ENCODE measurements at places on chromosomes 4 and X.
A peak's percentile ranks its signal among the peaks of the same experiment; 100 is the strongest.

DNA sequence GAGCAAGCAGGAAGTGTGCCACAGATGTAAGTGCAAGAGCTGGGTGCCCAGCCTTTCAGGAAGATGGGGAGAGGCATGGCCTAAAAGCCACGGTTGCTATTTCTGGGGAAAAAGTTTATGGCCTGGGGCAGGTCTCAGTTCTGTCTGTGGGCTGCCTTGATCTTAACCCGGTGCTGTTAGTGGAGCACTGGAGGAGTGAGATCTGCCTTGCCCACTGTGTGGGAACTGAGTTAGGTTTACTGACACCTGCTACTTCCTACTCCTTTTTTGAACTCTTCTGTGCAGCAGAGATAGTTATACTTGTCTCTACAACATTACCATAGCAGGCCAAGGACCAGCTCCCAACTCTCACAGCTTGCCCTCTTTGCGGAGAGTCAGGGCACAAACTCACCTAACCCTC lies 76.5 kb downstream of the ITM2A start:
- no peak for ATAC-seq

DNA sequence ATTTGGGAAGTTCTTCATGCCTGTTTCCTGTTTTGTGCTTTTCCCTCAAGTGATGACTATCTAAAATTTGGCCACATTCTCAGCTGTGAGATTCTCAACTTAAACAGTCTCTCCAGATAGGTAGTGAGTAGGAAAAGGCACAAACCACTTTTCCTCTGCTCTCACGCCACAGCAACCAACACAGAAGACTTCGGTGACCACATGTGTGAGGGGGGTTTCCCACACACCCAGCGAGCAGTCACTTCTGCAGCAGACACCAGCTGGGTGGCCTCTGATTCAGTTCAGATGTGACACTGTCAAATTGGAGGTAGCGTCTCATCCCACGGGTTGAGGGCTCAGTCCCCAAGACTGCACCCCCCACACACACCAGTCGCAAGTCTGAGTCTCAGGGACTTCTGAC lies 25.1 kb upstream of the CLDN34 start:
- ATAC-seq: no peak

- peak; percentile 17 for ATAC-seq
Observed at GRCh38 chr4:2818351-2818939, 25.2 kb upstream of the ADD1 start.

GRCh38 chr4:186204103-186204559 lies 12.8 kb downstream of the CYP4V2 start:
- ATAC-seq: peak; percentile 54

DNA sequence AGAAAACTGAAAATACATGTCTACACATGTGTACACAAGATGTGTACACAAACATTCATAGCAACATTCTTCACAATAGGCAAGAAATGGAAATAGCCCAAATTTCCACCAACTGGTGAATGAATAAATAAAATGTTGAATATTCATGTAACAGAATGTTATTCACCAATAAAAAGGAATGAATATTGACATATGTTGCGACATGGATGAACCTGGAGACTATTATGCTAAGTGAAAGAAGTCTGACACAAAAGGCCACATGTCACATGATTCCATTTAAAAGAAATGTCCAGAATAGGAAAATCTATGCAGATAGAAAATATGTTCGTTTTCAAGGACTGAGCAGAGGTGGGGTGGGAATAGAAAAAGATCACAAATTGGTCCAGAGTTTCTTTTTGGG lies 34.6 kb upstream of the LNX1 start:
- no peak for ATAC-seq

DNA sequence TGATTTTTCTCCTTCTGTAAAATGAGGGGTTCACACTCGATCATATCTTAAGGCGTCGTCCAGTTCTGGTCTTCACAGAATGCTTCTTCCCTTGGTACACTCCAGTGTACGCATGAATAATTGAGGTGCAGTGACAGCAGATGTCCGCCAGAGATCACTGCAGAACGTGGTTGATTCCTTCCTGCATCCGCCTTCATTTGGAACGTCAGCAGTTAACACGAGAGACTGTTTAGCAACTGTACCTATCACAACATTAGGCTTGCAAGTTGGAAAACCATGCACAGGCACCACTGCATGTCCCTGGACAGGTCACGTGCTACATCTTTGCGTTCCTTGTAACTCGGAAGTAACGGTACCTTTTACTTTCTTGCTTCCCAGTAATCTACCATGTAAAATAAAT lies 66.0 kb upstream of the GEMIN8 start:
- ATAC-seq: no peak

DNA sequence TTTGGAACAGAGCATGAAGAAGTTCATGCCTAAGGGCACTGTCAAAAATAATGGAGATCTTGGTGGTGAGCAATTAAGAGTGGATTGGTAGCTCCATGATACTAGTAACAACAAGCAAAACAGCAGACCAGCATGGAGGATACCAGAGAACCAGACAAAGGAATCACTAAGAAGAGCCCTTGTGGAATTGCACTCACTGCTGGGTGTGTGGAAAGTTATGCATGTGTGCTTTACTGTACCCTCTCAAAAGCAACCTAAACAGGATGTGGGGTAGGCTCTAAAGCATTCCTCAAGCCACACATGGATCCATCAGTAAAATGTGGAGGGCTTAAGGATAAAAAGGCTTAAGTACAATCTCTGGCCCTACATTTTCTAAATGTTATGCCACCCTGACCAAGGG lies 69.5 kb downstream of the AR start:
- ATAC-seq: no peak

DNA sequence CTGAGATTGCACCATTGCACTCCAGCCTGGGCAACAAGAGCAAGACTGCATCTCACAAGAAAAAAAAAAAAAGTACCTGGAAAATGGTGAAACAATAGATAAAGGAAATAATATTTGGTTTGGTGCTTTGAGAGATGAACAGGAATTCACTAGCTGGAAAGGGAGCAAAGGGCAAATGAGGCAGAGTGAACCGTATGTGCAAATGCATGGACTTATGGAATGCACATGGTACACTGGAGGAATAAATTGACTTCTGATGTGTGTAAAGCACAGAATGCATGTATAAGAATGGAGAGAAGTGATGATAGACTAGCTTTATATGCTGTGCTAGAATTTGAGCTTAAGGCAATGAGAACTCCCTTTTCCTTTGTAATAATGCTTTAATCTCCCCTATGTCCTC lies 413.3 kb downstream of the SPRY1 start:
- no peak for ATAC-seq

DNA sequence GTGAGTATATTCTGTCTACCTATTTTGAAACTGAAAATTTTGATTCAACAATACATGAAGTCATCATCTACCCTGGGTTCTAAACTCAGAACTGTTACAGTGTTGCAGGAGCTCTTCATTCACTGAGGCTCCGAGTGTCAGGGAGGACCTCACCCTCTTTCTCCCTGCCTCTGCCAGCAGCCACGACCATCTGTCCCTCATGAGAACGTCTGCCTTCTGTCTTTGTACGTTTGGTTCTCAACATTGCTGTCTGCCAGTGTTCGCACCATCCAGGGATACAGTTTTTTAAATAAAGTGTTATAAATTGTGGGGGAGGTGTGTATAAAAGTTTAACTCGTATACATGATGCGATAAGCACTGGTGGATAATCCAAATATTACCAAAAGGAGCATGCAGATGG lies 55.5 kb downstream of the TRAPPC11 start:
- ATAC-seq: no peak

DNA sequence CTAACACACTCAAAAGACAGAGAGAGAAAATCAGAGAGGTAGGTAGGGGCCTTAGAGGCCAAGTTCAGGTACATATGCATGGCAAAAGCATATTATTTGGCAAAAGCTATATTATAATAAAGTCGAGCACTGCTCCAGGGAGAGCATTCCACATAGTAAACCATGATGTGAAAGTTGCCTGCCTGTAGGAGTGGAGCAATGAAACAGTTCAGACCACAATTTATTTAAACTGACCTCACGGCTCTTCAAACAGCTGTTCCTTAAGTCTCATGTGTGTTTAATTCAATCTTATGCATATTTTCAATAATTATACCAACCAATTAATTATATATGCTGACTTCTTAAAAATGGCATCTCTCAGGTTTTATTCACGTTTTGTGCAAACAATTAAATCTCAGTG lies 3.3 kb downstream of the RFC1 start:
- no peak for ATAC-seq

- no peak for ATAC-seq
Observed at GRCh38 chr4:154367659-154368058, 123.9 kb downstream of the DCHS2 start.
